ENCODE measurements at places on chromosomes 5 and 9.

DNA sequence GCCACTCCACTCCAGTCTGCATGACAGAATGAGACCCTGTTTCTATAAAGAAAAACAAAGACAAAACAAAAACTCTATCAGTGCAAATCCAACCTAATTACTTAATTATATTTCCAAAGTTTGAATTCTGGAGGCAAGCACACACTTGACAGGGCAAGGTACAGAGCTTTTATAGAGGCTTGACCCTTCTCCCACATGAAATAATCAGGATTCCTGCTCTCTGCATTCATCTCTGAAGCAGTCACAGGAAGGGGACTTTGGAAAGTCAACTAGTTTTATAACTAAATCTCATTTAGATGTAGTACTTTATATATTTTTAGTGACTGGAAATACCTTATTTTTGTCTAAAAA is 91.9 kb upstream of the CHD1 start:
- no peak for DNase-seq

DNA sequence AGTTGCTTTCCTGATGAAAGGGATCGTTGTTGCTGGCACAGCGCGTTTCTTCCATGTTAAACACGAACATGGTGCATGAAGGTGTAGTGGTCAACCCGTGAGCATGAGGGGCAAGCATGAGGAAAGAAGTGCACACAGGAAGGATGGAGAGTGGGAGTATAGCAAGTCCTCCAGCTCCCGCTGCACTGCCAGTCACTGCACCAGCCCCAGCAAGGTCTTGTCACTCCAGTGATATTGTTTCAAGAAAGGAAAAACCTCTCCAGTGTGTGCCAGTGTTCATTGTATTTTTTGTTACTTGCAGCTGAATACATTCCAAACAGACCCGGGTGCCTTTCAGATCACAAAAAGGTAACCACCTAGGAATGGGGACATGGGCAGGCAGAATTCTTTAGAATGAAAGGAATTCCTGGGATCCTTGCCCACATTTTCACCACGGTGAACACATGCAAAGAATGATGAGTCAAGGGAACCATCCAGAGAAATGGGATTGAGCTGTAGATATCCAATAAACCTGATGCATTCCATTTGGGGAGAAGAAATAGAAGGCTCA is 186.3 kb downstream of the AOPEP start:
- DNase-seq = no peak

DNA sequence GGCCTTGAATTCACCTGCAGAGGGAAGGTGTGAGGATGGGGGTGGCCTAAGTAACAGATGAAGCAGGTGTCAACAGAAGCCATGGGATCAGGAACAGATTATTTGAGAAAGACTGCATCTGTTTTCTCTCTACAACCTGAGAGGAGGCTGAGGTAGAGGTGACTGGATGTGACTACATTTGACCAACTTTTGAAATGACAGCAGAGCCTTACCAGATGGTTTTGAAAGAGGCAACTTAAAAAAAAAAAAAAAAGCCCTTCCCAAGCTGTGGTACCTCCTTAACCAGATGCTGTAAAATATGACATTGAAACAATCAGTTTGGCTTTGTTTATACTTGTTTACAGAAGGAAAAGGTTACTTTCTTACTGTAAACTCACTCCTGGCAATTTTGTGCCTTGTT is 108.6 kb downstream of the TRIO start:
- no peak for DNase-seq

GRCh38 chr5:53820802-53821171 is 260.3 kb downstream of the NDUFS4 start:
- DNase-seq = no peak

DNA sequence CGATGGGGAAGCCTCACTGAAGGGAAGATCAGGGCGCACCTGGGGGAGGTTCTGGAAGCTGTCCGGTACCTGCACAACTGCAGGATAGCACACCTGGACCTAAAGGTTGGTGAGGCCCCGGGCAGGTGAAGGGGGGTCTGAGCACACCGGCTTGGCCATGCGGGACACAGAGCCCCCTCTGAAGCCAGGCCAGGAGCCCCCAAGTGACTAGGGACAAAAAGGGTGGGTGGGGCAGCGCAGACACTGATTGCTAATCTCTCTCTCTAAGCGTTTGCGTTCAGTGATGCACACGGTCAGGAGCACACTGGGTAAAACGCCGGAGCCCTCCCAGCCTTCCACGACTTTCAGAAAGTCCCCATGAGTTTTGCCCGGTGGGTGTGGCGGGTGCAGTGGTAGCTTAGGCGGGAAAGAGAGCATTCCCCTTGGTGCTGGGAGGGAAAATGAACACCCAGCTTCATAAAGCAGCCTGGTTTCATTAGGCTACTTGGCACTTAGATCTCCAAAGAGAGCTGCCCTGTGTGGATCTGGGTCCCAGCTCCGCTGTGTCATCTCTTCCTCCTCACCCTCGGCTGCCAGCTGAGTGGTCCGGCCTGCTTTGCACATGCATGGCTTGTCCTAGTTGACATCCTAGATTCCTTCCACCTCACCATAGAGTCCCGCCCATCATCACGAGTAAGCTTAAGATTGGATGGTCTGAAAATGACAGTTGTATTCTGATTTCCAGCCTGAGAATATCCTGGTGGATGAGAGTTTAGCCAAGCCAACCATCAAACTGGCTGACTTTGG is 74.2 kb upstream of the OTULINL start:
- DNase-seq = no peak

DNA sequence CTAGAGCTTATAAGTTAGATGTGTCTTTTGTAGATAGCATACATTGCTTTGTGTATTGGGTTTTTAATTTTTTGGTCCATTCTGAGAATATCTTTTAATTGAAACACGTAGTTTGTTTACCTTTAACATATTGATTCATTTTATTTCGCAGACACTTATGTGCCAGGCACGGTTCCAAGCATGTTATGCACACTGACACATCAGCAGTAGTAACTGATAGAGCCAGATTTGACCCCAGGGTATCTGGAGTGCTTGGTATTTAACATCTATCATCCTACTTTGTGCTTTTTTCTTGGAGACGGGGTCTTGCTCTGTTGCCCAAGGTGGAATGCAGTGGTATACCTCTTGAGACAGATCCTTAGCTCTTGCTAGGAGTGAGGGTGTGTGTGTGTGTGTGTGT is 71.9 kb downstream of the USP20 start:
- DNase-seq = no peak

DNA sequence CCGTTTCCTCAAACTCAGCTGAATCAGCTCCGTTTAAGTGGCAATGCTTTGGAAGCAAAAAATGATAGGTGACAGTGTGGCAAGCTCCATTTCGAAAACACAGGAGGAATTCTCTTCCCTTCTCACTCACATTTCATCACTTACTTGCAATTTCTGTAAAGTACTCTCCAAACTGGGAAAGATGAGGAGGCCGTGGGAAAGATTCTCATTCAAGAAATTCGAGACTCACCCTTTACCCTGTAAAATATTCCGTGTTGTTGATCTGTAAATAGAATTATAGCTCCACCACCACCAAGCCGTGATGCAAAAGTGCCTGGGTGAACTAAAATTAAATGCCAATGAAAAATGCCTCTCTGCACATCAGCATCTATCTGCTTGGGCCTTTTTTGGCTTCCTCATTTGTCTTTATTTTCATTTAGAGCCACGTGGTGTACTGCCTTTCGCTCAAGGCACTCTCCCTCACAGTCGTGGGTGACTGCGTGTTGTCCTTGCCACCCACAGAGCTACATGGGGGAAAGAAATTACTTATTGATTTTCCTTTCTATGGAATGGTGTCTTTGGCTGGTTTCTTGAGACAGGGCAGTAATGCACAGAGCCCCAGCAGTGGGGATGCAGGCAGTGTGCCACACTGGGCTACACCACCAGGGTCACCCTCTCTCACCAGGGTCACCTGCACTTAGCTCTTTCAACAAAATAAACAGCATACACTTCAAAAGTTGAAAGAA is 289.3 kb upstream of the TAS2R1 start:
- no peak for DNase-seq

DNA sequence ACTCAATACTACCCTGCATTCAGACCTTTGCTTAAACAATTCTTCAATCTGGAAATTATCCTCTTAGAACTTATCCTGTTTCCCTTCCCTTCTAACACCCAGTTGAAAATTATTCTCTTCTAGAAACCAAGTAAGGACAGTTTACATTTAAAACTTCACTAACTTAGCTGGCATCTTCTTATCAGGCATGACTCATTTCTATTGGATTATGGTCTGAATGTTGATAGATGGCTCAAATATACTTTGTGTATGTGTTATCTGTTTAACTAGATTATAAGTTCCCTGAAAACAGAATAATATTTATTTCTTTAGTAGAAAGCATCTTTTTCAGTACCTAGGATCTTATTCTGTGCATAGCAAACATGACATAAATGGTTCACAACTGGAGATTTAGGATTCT is 161.9 kb downstream of the PPP2R2B start:
- DNase-seq = no peak
